GM18507 (cell line): ENCODE measurements at places on chromosomes 6 and 20.

DNA sequence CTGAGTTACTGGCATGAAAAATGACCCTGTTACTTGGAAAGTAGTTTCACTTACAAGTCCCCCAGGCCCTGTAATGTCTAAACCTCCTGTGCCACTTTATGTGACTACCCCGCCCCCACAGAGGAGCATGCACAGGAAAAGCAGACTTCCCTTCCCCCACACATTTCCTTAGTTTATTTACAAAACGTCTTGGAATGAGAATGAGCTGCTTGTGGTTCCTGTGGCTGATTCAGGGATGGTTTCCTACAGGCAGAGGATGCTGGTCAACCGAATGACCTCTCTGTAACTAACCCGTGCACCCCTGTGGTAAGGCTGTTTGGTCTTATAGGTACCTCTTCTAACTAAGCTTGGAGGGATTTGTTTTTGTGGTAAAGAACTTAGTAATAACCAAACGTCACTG, 28.5 kb downstream of the RSPO3 start:
- no peak for DNase-seq

DNA sequence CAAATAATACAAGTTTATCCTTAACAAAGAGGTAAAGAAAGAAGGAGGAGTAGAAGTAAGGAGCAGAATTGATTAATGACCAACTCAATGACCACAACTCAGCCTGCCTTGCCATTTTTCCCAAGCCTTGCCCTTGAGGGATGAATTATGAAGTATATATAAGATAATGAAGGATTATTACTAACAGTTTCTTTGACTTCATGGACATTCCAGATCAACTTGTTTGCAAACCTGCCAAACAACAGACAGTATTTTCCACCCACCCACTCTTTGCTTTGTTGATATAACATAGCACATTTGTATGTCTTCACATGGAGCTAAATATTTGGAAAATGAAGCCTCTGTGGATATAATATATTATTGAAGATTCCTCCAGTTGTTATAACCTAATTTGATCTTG, 9.9 kb upstream of the C6orf141 start:
- no peak for DNase-seq

- no peak for DNase-seq
Observed at GRCh38 chr6:13396241-13396792, 68.0 kb upstream of the TBC1D7 start.

GRCh38 chr20:58144096-58144495, 84.4 kb downstream of the ANKRD60 start:
- DNase-seq = no peak

GRCh38 chr6:138769102-138769676, 4.4 kb upstream of the CCDC28A start:
- no peak for DNase-seq

DNA sequence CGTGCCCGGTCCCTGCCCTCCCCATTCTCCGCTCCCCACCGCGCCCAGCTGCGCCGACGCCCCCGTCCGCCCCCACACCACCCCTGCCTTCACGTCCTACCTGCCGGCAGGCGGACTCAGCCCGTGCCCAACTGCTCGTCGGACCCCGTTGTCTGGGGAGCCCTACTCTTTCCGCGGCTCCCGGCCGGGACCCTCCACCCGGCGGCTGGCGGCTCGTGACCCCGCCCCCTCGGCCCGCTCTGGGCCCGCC, at the start of gene SERAC1:
SERAC1 (minus strand) TSS at position 223 of the 250 bp plus-strand sequence. CDS start 9,899 bp downstream, outside the sequence.
- DNase-seq = no peak

- DNase-seq = no peak
Observed at GRCh38 chr6:37176268-37177076, 6.5 kb downstream of the PIM1 start.

GRCh38 chr6:10837009-10837621, 1.2 kb downstream of the MAK start:
- no peak for DNase-seq

GRCh38 chr20:35312318-35312717, 20.1 kb upstream of the FAM83C start:
- no peak for DNase-seq

DNA sequence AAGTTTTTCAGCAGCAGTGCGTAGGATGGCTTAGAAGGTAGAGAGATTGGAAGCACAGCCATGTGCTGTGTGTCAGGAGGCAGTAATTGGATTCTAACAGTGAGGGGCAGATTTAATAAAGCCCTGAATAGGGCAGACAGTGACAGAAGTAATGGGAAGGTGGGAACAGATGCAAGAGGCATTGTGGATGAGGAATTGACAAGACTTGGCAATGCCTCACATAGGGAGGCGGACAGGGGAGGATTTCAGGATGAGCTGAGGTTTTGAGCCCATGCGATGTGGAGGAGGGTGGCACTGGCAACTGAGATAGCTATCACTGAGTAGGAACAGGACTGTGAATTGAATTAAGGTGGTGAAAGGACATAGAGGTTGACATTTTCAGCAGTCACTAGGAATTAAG, 262.2 kb upstream of the FLRT3 start:
- DNase-seq = no peak

- DNase-seq = no peak
Observed at GRCh38 chr6:109453156-109453555, 2.4 kb downstream of the MICAL1 start.

GRCh38 chr20:46269372-46269771, 38.9 kb downstream of the CDH22 start:
- DNase-seq = no peak

- DNase-seq = no peak
Observed at GRCh38 chr6:85569323-85569722, 24.3 kb downstream of the SNX14 start.

DNA sequence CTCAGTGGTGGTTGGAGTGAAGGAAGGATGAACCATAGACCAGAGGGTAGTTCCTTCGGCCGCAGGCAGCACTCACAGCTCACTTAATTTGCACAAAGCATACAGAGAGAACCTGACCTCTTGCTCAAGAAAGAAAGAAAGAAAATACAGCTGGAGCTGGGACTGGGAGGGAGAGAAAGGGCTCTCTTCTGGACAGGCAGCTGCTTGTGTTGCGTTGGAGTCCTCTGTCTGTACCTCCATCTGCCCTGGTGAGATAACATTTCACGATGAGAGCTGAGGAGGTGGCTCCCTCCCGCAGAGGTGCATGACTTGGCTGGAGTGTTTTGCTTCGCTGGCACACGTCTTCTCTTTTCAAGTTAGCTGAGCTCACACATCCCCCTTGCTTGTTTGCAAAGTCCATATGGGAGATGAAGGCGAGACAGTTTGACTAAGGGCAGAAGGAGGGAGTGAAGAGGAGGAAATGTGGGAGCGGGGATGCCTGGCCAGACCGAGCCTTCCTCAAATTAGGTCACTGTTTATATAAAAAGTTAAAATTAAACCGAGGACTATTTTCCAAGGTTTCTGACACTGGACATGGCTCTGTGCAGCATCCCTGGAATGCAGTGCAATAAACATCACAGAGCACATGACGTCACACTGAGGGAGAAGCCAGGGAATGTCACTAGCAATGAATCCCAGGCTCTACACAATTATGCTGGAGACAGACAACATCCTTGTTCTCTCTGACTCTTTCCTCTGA, 359.4 kb downstream of the CD83 start:
- DNase-seq = no peak

GRCh38 chr20:14879839-14880238, 542.4 kb upstream of the FLRT3 start:
- no peak for DNase-seq

DNA sequence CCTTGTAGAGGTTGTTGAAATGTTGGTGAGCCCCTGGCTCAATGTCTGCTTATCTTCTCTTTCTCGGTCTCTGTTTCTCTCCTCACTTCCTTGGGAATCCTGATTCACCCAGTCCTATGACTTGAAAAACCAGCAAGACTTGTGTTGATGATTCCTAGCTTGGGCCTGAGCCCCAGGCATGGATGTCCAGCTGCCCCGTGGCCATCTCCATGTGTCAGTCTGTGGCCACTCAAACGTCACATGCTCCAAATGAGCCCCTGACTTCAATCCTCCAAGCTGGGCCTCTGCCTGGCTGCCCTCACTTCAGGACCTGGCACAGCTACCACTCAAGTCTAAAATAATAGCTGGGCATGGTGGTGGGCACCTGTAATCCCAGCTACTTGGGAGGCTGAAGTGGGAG, 81.0 kb downstream of the SRC start:
- no peak for DNase-seq

- DNase-seq = no peak
Observed at GRCh38 chr20:49283703-49284625, 6.1 kb upstream of the ZNFX1 start.

DNA sequence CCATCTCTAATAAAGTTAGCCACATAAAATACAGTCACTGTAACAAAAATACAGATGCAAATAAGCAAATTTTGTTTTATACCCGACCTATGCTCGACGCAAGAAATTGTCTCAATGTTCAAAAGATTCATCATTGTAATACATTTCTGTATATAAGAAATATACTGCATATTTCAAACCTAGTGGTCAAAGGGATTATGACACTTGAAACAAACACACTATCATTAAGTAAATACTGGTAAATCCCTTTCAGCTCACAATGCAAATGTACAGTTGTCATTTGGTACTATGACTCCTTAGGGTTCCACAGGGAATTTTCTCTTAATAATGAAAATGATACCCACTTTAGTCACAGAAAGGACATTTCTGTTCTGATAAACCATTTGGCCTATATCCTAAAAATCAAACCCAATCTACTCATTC, 2.2 kb downstream of the HIVEP2 start:
- DNase-seq = no peak

DNA sequence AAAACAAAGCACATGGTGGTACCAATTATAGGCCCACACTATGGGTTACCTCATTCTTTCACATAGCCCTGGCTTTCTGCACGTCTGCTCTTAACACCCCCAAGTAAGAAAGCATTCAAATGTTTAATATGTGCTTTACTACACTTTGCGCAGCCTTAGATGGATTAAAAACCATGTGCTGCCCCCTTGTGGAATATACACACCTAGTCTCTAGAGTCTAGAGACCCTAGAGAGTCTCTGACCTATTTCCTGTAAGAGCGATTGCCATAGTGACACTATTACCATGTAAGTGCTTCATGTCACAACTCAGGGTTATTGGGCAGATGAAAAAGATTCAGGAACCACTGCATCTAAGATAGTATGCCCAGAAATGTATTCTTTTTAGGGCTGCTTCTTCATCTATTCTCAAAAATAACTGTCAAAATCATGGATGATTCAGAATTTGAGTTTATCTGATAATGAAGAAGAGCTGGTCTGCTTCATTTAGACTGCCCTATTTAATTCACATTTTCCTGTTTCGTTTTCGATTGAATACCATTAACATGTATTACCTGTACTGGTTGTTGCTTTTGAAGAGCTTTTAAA, 186.3 kb downstream of the ADGB start:
- no peak for DNase-seq

DNA sequence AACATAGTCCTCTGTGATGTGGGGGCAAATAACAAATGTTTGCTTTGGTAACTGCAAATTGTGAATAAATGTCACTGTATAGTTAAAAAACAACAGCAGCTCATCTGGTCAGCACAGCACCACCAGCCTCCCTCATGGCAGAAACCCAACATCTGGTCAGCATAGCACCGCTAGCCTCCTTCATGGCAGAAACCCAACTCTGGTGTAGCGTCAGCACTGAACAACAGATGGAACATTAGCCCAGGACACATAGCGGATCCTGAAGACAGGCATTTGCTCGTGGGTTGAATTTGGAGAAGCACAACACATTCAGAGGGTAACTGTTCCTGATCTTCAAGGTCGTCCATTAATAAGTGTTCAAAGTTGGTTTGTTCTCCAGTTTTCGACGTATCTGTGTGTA, 265.9 kb downstream of the DLL1 start:
- DNase-seq = no peak

DNA sequence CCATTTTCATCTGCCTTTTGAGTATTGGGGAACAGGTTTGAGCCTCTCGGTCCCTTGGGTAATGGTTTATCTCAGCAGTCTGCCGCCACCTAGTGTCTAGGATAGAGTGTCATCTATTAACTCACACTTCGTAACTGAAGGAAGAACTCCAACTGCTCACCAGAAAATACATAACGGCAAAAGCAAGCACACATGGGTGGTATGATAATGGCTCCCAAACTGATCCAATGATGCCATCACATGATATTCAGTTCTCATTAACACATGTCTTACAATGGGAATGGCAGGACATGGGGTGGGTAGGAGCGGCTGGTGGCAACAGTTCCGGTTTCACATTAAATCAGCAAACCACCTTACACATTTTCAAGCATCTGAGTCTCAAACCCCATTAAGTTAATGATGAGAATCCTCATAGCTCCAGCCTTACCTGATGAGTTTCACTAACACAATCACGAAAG, 110.7 kb upstream of the PHACTR1 start:
- no peak for DNase-seq

DNA sequence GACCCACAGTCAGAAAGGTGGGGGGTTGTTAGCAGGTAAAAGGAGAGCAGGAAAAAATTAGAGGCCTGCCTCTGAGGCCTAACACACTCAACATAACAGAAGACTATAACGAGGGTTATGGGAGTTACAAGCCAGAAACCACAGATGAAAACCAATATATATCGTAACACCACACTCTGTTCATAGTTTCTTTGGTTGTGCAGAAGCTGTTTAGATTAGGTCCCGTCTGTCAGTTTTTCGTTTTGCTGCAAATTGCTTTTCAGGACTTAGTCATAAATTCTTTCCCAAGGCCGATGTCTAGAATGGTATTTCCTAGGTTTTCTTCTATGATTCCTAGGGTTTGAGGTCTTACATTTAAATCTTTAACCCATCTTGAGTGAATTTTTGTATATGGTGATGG, 3.7 kb upstream of the MAP3K5 start:
- DNase-seq = no peak

GRCh38 chr20:11387189-11387754, 530.4 kb upstream of the BTBD3 start:
- DNase-seq = no peak

DNA sequence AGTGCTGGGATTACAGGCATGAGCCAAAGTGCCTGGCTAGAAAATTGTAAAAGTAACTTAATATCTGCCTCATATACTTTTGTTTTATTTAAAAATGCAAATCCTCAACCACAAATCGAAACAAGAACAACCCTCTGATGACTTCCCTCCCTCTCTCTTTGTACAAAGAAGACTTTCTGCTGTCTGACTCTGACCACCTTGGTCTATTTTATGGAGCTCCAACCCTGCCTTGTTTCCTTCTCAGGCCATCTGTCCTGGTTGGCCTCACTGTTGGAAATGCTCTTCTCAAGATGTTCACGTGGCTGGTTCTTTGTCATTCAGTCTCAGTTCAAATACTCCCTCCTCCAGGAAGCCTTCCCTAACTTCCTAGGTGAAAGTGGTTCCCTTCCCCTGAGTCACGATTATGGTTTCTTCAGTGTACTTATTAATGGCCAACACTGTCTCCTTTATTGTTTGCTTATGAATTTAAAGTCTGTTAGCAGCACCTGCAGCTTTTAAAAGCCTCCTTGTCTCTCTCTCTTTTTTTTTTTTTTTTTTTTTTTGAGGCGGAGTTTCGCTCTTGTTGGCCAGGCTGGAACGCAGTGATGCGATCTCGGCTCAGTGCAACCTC, 151.5 kb upstream of the SALL4 start:
- DNase-seq = no peak
